ENCODE measurements at places on chromosomes 6 and 20.
A peak's percentile ranks its signal among the peaks of the same experiment; 100 is the strongest.

GRCh38 chr6:111989743-111990142 is 64.2 kb upstream of the CCN6 start:
- no peak for DNase-seq

- no peak for DNase-seq
Observed at GRCh38 chr20:19560881-19561480, 197.1 kb upstream of the RIN2 start.

- DNase-seq, result no peak
Observed at GRCh38 chr20:48680650-48681049, 147.1 kb downstream of the PREX1 start.

GRCh38 chr6:23523771-23524170 is 602.2 kb upstream of the NRSN1 start:
- peak; percentile 35 for DNase-seq

DNA sequence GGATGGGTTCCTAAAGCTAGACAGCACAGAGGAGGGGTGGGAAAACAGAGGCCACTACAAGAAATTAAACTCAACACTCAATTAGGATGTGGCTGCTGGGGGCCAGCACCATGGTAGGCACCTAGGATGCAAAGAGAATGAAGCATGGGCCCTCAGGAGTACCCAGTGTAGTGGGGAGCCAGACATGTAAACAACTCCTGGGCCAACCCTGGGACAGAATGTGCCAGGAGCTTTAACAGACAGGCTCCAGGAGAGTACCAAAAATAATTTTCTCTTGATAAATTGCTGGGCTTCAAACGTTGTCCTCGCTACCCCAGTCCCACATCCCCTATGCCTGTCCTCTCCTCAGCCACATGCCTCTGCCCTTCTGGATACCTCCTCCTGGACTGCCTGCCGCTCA is 1.7 kb downstream of the TMEM151B start:
- DNase-seq, result no peak

GRCh38 chr6:20393297-20393696 is 8.4 kb upstream of the E2F3 start:
- no peak for DNase-seq

DNA sequence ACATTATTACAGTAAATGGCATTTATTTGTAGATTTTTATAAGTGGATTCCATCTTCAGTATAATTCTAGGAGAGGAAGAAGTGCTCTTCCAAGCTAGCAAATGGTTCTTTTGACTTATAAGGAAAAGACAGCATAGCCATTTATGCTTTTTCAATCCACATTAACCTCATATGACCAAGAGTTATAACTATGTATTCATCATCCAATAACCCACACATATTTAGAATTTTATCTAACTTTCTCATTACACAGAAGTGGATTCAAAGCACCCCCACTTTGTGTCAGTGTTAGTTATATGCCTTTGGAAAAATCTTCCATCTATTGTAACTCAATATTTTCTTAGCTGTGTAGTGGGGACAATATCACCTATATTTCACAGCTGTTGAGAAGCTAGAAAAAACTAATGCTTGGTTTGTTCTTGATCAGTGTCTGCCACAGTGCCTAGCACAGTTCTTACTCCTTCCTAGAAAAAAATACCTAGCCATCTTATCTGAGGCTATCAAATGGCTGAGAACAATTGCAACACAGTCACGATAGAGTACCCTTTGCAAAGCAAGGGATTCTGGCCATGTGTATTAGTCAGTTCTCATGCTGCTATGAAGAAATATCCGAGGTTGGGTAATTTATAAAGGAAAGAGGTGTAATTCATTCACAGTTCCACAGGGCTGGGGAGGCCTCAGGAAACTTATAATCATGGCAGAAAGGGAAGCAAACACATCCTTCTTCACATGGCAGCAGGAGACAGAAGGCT is 986.3 kb downstream of the TFAP2A start:
- no peak for DNase-seq

DNA sequence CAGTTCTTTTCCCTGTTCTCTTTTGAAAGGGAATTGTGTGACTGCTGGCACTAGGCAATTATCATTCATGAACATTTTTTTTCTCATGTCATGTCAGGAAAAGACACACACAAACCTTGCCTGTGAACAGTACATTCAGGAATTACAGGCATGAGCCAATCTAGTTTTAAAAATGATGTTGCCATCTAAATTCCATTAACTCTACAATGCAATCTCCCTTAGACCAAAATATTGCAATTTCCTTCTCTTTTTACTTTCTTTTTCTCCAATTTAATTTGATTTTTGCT is 127.5 kb upstream of the STMND1 start:
- no peak for DNase-seq

- no peak for DNase-seq
Observed at GRCh38 chr6:53611342-53611741, 54.2 kb downstream of the KLHL31 start.

GRCh38 chr6:116511424-116512110 is at the start of gene CALHM5:
TSS of gene CALHM5 (plus strand) at chr6:116511639. CDS start at chr6:116511697, 58 bp downstream.
- DNase-seq, result no peak

GRCh38 chr6:164870164-164870563 is 439.2 kb downstream of the C6orf118 start:
- DNase-seq, result no peak

GRCh38 chr6:118761645-118762044 is 110.3 kb upstream of the CEP85L start:
- DNase-seq, result no peak

DNA sequence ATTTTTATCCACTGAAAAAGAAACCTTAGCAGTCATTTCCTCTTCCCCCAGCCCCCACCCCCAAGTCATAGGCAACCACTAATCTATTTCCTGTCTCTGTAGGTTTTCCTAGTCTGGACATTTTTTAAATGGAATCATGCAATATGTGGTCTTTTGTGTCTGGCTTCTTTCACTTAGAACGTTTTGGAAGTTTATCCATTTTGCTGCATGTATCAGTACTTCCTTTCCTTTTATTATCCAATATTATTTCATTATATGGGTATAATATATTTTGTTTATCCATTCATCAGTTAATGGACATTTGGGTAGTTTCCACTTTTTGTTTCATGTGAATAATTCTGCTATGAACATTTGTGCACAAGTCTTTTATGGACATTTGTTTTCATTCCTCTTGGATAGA is 99.3 kb upstream of the BMP5 start:
- no peak for DNase-seq

- DNase-seq, result no peak
Observed at GRCh38 chr6:20879526-20879925, 345.3 kb downstream of the CDKAL1 start.

DNA sequence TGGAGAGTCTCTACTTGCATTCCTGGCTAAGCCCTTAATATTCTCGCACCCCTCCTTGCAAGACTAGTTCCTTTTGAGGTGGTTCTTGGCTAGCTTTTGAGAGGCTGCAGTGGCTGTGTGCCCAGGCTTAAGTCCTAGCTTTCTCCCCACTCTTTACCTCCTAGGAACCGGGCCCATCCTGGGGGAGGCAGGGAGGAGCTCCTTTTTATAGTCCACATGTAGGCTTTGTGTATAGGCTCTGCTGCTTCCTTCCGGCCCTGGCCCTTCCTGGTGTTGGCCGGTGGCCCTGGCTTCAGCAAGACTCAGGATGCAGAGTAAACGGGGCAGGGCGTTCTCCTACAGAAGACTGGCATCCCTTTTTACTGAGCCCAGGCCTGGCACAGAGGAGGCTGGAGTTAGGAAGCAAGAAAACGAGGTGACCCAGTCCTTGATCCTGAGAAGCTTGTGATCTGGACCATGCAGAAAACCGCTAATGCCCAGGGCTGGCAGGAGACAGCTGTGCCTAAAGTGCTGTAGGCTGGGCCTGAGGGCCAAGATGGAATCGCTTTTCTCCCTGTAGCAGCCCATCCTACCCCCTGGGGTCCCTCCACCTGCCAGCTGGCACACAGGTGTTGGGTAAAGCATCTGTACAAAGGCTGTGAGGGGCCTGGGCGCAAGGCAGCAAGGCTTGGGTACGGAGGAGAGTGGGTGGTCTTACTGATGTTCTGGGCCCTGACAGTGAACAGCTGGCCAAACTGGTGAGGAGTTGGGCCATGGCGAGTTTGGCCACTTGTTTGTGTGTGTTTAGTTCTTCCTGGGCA is 8.7 kb downstream of the PLCG1 start:
- no peak for DNase-seq

- no peak for DNase-seq
Observed at GRCh38 chr20:58597249-58597891, 53.7 kb upstream of the STX16 start.

DNA sequence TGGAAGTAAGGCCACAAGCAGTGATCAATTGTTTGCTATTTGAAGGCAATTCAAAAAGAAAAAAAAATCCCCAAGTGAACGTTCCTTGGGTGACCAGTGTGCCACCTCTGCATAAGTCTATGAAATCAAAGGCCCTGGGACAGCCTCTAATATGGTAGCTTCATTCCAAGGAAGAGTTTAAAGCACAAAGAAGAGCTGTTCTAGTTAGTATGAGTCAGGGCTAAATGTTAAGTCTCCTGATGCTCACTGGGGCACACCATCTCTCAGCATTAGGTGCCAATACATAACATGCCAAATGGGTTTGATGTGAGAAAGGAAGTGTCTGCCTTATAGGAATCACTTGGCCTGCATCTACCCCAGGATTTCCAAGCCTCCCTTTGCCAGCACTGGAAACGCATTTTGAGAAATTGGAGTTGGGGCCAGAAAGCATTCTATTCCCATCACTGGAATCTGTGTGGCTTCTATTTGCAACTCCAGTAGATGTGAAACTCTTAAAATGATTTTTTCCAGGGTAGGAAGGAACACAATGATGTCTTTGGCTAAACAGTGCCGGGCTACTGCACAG is 13.0 kb downstream of the UNC5CL start:
- DNase-seq, result no peak
